ENCODE measurements at places on chromosomes 6 and 20.

DNA sequence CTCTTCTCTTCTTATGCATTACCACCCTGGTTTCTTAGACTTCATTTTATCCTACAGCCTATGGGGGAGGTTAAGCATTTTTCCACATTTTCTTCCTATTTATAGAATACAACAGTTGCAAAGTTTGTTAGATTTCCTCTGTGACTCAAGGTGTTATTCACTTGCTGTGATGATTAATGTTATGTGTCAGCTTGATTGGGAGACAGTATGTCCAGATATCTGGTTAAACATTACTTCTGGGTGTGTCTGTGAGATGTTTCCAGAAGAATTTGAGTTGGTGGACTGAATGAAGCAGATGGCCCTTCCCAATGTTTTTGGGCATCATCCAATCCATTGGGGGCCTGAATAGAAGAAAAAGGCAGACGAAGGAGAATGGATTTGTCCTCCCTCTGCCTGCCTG, 131.3 kb downstream of the C6orf118 start:
- peak overlapping the region; percentile 85 for H3K27ac ChIP-seq
- H3K4me1 ChIP-seq = peaks cover 48% of the 10 kb centered on the region
- DNase-seq = peak; percentile 72
- no peaks in the 10 kb centered on the region for H3K36me3 ChIP-seq

- H3K4me1 ChIP-seq = peaks cover 55% of the 10 kb centered on the region
- H3K36me3 ChIP-seq = peaks cover 58% of the 10 kb centered on the region
- H3K27me3 ChIP-seq = no peaks in the 10 kb centered on the region
- H3K27ac ChIP-seq = peak overlapping the region; percentile 64
- DNase-seq = peak; percentile 32
Observed at GRCh38 chr6:31659649-31660380, 763 bp downstream of the C6orf47 start.

DNA sequence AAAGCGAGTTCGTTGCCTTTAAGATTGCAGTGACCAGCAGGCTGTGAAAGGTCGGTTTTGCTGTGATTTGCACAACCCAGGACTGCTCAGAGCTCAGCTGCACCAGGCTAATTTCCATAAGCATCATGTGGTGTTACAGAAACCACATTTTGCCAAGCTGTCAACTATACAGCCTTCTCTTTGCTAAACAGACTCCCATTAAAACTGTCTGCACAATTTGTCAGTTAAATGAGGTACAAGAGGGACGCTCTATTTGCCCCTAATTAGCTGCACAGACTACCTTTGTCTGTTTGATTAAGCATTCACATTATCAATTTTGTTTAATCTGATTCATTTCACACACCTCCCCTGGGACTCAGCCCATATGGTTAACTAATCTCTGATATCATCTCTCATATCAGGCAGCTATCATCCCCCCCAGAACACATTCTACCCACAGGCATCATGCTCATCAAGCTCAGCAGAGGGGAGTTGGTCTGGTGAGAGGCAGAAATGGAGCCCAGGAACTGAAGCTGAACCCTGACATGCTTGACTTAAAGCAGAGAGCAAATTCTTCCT, 62.1 kb downstream of the OLIG3 start:
- no peak overlapping the region for H3K27ac ChIP-seq
- no peak for DNase-seq

- no peak overlapping the region for H3K27ac ChIP-seq
- peak; percentile 26 for DNase-seq
- H3K27me3 ChIP-seq = no peaks in the 10 kb centered on the region
- no peaks in the 10 kb centered on the region for H3K36me3 ChIP-seq
Observed at GRCh38 chr6:142744836-142745235, 200.1 kb downstream of the HIVEP2 start.
